ENCODE measurements at places on chromosomes 13 and 19.

- no peak for DNase-seq
Observed at GRCh38 chr13:41700790-41701310, 243.5 kb downstream of the RGCC start.

GRCh38 chr13:46339035-46339666 is 47.9 kb downstream of the RUBCNL start:
- peak; percentile 40 for DNase-seq

DNA sequence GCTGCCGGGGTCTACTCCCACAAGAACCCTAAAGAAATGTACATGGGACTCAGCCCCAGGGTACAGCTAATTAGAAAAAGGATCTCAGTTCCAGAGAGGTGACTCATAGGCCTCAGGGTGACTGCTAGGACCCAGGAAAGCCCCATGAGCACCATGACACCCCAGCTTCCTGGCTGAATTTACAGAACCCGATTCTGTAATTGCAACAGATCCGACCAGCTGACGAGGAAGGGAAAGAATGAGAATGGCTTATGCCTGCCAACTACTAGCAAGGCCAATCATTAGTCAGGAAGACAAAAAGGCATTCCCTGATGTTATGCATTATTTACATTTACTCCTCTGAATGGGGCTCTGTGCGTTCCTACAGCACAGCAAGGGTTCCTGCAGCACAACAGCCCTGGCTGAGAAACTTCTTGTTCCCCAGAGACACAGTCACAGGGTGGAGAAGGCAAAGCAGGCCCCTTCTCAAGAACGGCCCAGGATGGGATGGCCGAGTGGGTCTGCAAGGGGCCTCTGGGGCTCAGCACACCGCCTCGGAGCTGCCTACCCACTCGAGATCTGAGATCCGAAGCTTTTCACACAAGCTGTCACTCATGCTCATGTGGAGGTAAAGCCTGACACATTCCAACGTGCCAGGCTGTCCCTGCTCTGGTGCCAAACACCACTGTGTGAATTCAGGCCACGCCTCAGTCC is 27.2 kb downstream of the PBX4 start:
- DNase-seq: peak; percentile 75

GRCh38 chr19:36686365-36687213 is 823 bp upstream of the ZNF567 start:
- DNase-seq: no peak

GRCh38 chr19:14271840-14272239 is 65.9 kb upstream of the ADGRL1 start:
- no peak for DNase-seq

- no peak for DNase-seq
Observed at GRCh38 chr13:109625156-109625555, 161.2 kb downstream of the IRS2 start.

GRCh38 chr19:47445937-47446402 is 25.7 kb downstream of the SLC8A2 start:
- peak; percentile 56 for DNase-seq

DNA sequence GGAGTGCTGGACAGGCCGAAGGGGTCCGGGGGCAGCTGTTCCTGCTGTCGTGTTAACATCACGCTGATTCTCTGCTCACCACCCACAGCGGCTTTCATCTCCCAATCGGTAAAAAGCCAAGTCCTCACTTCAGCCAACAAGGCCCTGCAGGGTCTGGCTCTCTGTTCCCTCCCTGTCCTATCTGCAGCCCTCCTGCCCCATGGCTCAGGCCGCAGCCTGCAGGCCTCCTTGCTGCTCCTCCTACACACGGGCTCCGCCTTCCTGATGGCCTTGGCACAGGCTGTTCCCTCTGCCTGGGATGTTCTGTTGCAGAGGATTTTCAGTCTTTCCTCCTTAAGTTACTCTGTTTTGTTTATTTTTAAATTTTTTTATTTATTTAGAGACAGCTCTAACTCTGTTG is 22.2 kb downstream of the FUZ start:
- DNase-seq: no peak

- no peak for DNase-seq
Observed at GRCh38 chr13:65971541-65971940, 1258.6 kb downstream of the PCDH9 start.

DNA sequence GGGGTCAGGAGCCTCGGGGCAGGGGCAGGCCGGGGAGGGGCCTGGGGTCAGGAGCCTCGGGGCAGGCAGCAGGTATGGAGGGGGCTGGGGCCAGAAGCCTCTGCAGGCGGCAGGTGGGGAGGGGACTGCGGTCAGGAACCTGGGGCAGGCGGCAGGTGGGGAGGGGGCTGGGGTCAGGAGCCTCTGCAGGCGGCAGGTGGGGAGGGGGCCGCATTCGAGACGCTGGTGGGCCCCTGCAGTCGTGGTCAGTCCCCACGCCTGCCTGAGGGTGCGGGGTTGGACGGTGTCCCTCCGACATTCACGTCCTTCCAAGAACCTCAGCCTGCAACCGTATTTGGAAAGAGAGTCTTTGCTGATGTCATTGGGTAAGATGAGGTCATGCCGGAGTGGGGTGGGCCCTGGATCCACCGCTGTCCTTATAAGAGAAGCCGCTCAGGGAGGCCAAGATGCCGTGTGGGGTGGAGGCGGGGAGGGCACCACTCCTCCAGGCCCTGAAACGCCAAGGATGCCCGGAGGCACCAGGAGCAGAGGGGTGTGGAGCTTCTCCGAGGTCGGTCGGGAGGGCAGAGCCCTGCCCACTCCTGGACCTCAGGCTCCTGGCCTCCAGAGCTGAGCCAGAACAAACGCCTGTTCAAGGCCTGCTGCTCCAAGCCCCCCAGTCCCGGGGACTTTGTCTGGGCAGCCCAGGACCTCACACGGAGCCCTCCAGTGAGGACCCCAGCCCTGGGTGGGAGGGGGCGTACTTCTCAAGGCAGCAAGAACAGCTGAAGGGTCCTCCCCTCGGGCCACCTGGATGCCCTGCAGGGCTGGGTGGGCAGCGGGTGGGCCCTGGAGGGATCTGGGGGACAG is 30.1 kb downstream of the PIP5K1C start:
- DNase-seq: no peak

DNA sequence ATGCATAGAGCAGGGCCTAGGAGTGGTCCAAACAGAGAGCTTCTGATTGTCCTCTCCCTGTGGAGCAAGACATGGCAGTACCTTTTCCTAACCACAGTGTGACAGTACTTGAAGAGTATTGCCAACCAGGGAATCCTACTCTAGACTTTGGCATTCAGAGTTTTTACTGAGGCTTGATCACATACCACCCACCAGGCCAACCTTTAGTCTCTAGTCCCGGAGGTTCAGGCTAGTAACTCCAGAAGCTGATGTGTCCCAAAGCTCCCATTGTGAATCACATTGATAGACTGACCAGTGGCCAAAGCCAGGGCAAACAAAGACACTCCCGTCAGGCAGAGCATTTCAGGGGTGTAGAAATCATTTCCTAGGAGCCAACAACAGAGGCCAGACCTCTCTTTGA is 18.4 kb downstream of the IFT88 start:
- no peak for DNase-seq

- DNase-seq: no peak
Observed at GRCh38 chr13:27203186-27203585, 31.6 kb upstream of the USP12 start.

GRCh38 chr13:31138515-31138914 is 23.2 kb downstream of the HSPH1 start:
- DNase-seq: no peak

- no peak for DNase-seq
Observed at GRCh38 chr13:83941701-83942335, 59.5 kb upstream of the SLITRK1 start.

GRCh38 chr13:35957241-35957731 is 173.9 kb downstream of the DCLK1 start:
- no peak for DNase-seq

DNA sequence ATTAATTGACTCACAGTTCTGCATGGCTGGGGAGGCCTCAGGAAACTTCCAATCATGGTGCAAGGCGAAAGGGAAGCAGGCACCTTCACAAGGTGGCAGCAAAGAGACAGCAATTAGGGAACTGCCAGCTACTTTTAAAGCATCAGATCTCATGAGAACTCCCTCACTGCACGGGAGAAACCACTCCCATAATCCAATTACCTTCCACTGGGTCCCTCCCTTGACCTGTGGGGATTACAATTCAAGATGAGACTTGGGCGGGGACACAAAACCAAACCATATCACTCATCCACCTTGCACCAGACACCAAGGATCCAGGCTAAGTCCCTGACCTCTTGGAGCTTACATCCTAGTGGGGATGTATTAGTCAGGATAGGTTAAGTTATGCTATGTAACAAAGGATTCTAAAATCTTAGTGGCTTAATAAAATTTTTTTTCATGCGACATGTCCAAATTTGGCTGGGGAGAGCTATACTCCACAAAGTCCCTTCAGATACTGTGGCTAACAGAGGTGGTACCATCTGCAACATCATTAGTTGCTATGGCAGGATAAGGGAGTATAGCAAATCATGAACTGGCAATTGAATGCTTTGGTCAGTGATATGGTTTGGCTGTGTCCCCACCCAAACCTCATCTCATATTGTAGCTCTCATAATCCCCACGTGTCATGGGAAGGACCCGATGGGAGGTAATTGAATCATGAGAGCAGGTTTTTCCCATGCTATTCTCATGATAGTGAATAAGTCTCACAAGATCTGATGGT is 8.3 kb upstream of the FAM187B start:
- DNase-seq: peak; percentile 24

GRCh38 chr13:109007946-109008345 is 378.5 kb downstream of the MYO16 start:
- no peak for DNase-seq

- peak; percentile 37 for DNase-seq
Observed at GRCh38 chr13:45398877-45399276, 19.3 kb downstream of the SLC25A30 start.

GRCh38 chr19:33199441-33200265 is 5.5 kb downstream of the LRP3 start:
- DNase-seq: no peak

GRCh38 chr13:82010780-82011179 is 1669.9 kb upstream of the SPRY2 start:
- no peak for DNase-seq
